ENCODE measurements at places on chromosomes 13 and 19.

GRCh38 chr19:489418-490196 is 6.7 kb upstream of the MADCAM1 start:
- DNase-seq = no peak

GRCh38 chr19:49585023-49585422 is 3.9 kb downstream of the PRRG2 start:
- no peak for DNase-seq

GRCh38 chr13:29483211-29483610 is 112.3 kb downstream of the SLC7A1 start:
- DNase-seq = no peak

- no peak for DNase-seq
Measured at GRCh38 chr13:27168086-27168485, 3.5 kb downstream of the USP12 start.

- no peak for DNase-seq
Measured at GRCh38 chr13:110314516-110315245, 7.6 kb downstream of the COL4A2 start.

- DNase-seq = no peak
Measured at GRCh38 chr19:40421993-40422747, 3.6 kb downstream of the SERTAD1 start.

All from DMS 273 treated with DMSO at 0.1 percent for 48 hours (cell line).